Motor neuron (in vitro differentiated cells): ENCODE measurements at places on chromosomes 5 and 9. TPM values are rescaled to one million over a fixed set of nuclear protein-coding genes. Genes with fewer than 3 reads are reported as not detected.

The EIF4EBP3 gene
- total RNA-seq = 1.2 and 2.0 TPM in 2 replicates

GRCh38 chr5:1882337-1883119 lies at the start of gene IRX4:
IRX4 (minus strand) TSS chr5:1882925; CDS start chr5:1882647, 278 bp downstream.
- peak; percentile 72 for ATAC-seq

GRCh38 chr5:149898811-149899210 lies 45.8 kb downstream of the PDE6A start:
- ATAC-seq = no peak

DNA sequence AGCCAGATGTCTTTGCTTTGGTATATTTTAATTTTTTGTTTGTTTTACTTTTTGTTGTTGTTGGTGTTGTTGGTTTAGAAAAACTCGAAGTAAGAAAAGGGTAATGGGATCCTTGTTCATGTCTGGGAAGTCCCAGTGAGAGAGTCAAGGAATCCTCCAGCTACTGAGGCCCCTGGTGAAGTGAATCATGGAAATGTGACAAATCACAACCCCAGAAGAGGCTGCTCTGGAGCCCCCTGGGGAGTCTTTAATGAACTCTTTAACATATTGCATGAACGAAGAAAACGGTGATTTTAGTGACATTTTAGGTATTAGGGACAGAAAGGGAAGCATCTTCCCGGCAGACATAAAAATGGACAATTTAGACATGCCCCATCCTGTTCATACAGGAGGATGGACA lies 41.3 kb downstream of the TMEM174 start:
- no peak for ATAC-seq

- no peak for ATAC-seq
These were observed 96.5 kb downstream of the TLE1 start for GRCh38 chr9:81592887-81593266.
